ENCODE measurements at places on chromosomes 12 and 14.

DNA sequence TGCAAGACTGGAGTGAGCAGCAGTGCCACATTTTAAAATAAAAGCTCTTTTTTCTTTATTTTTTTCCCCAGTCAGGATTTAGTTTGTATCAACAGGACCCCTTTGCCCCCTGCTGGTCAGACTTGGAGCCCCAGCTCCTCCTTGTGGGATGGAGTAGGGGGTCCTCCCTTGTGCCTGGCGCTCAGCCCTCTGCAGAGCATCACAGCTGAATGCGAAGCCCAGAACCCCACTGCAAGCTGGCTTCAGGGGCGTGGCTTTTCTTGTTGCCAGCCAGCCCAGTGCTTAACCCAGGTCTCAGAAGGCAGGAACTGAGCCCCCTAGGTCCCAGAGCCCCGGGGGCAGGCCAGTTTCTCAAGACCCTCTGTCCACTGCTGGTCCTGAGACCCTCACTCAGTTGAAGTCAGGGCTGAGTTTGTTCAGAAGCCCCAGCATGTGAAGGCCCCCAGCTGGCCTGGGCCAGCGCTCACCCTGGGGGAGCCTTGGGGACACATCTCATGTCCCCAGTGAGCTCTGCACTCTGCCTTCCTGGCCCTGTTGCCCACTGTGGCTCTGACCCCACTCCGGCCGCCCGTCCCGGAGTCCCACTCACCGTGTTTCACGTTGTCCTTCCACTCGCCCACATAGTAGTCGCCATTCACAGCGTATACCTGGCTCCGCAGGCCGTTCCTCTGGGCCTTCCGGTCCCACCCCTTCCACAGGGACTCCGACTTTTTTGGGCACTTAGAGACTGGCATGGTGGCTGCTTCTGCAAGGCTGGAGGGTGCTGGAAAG is 519 bp downstream of the MORN3 start:
- no peak for DNase-seq

- no peak for DNase-seq
Measured at GRCh38 chr14:101843665-101844064, 82.2 kb downstream of the PPP2R5C start.

GRCh38 chr12:57157588-57158173 is 10.3 kb upstream of the LRP1-AS start:
- no peak for DNase-seq

DNA sequence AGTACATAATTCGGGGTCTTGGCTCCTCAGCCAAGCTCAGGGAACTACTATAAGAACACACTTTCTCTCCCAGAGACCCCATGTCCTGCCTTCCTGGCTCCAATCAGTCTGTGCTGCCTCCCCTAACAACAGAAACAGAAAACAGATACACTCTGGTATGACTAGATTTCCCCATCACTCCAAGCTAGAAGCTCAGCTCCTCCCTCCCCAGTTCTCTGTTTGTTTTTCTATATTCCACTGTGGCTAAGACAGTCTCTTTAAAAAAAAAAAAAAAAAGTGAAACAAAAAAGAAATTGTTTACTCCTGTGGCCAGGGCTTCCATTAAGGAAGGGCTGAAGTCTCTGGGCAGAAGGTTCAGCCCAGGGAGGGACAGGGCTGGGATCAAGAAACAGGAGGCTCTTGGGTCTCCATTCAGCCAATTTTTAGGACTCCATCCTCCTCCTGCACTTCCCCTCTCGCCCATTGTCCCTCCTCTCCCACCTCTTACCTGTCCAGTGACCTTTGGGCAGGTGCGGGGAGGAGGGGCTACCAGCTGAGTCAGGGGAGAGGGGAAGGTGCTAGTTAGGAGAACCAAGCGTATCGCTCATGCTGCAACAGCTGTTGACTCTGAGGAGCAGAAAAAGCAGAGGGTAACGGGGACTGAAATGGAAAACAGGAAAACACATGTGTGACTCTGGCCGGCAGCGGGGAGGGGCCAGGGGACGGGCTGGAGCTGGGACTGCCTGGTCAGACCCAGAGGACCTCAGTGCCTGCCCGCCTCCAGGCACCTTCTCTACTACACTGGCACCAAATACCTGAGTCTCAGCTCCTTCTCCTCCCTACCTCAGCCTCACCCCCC is 4.1 kb upstream of the SLC7A7 start:
- no peak for DNase-seq

DNA sequence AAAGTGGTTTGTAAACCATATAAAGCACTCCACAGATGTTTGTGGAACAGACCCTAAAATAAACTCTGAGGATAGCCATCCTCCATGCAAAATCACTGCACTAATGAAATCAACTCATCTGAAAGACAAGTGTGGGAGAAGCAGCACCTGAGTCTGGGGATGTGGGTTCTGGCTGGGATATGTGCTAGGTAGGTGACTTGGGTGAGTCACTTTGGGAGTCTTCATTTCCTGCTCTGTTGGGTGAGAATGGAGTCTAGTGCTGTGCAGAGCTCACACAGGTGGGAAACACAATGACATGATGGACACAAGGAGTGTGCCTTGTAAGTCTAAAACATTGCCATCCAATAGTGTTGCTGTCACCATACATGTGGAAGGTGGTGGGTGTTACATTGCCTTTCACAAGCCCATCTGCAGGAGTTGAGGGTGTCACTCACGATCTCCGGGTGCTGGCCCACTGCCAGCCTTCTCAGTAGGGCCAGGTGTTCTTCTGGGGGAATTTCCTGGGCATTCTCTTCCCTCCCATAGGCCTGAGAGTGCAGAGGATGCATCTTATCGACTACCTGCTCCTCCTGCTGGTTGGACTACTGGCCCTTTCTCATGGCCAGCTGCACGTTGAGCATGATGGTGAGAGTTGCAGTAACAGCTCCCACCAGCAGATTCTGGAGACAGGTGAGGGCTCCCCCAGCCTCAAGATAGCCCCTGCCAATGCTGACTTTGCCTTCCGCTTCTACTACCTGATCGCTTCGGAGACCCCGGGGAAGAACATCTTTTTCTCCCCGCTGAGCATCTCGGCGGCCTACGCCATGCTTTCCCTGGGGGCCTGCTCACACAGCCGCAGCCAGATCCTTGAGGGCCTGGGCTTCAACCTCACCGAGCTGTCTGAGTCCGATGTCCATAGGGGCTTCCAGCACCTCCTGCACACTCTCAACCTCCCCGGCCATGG is 2.0 kb downstream of the SERPINA4 start:
- no peak for DNase-seq

DNA sequence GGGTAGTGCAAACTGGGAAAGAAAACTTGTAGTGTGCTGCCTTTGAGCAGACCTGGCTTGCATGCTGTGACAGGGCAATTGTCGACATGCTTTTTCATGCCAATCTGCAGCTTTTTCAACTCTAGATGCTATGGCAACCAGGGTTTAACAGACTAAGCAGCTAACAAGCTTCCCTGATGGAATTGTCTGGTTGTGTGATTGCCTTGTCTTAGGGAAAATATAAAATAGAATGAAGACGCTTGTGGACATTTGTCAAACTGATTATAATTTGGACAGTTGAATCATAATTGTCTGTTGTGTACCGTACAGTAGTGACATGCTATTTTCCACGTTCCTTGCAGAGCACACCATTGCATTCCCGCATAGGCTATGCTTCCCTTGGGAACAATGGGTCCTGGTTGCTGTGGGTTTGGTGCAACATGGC is 113.0 kb downstream of the FOXG1 start:
- DNase-seq: no peak

GRCh38 chr12:96248136-96248931 is 54.2 kb downstream of the ELK3 start:
- DNase-seq: no peak

Data from renal pelvis (tissue), 12 donors.